ENCODE measurements at places on chromosomes 5 and 9.
A peak's percentile ranks its signal among the peaks of the same experiment; 100 is the strongest.

DNA sequence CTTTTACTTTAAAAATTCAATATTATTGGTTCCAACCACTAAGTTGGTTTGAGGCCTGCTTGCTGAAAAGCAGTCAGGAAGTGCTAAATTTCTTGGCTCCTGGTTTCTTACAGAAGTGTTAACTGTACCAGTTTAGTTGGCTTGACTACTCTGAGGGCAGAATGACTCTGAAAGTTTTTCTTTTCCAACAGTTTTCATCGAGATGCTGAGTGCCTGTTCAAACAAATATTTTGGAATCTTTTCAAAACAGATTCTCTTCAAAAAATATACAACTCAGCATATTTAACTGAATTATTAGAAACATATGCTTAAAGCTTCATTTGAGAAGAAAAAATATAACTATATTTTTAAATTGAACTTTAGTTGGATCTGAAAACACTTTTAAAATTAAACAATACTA is 37.0 kb downstream of the SLC38A9 start:
- DNase-seq, result no peak

- DNase-seq, result no peak
These were observed 108.0 kb downstream of the DAPK1 start for GRCh38 chr9:87605676-87606075.

- no peak for DNase-seq
These were observed 27.7 kb downstream of the SAR1B start for GRCh38 chr5:134604908-134605307.

GRCh38 chr5:38494175-38494574 is 62.3 kb downstream of the LIFR start:
- DNase-seq, result no peak

DNA sequence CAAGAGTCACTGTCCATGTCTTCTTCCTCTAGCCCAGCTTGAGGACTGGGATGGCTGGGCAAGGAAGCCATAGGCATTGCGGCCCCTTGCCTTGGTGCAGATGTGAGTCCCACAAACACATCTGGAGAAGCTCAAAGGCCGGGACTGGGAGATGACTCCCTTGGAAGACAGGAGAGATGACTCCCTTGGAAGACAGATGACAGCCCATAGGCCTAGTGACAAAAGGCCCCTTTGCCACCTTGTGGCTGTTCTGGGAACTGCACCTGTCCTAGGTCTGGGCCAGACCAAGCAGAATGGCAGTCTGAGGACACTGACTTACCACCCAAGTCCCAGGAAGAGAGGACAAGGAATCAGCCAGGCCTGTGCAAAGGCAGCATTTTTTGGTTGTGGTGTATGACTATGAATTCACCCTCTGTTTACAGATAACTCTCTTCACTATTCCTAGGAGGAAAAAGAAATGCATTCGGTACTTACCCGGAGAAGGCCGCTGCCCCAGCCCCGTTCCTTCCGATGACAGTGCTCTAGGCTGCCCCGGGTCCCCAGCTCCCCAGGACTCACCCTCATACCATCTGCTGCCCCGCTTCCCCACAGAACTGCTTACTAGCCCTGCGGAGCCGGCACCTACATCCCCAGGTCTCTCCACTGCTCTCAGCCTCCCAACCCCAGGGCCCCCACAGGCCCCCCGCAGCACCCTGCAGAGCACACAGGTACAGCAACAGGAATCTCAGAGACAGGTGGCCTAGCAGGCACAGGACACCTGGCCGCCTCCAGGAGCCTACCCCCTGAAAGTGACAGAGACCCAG is 30.8 kb downstream of the SKP1 start:
- DNase-seq, result peak; percentile 94

DNA sequence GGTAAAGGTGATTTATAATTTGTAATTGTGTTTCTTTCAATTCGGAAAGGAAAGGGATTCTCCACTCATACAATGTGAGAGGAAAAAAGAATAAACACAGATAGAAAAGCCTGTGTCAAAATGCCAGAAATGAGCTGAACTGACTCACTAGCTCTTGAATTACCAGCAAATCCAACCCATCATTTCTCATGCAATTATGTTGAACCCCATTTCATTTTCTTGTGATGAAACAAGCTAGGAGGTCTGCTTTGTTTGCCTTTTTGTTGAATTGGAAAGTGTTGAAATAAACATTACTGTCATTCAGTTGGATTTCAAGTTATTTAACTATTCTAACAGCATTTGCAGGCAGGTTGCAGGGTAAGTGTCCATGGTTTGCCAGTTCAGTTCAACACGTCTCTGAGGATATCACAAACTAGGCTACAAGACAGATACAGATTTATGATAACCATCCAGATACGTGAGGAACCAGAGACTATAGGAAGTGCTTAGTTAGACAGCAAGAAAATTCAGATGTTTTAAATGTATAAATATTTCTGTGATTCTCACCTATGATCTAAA is 547.2 kb downstream of the MAT2B start:
- no peak for DNase-seq

GRCh38 chr5:74019923-74020322 is 393.9 kb downstream of the ARHGEF28 start:
- no peak for DNase-seq
